CD4-positive, alpha-beta T cell (primary cell): ENCODE measurements at places on chromosomes 7 and 10. TPM values are rescaled to one million over a fixed set of nuclear protein-coding genes. Genes with fewer than 3 reads are reported as not detected.
A peak's percentile ranks its signal among the peaks of the same experiment; 100 is the strongest.

Gene NRCAM
- 7.0 TPM for total RNA-seq

Gene HMX2
- not detected for total RNA-seq

DNA sequence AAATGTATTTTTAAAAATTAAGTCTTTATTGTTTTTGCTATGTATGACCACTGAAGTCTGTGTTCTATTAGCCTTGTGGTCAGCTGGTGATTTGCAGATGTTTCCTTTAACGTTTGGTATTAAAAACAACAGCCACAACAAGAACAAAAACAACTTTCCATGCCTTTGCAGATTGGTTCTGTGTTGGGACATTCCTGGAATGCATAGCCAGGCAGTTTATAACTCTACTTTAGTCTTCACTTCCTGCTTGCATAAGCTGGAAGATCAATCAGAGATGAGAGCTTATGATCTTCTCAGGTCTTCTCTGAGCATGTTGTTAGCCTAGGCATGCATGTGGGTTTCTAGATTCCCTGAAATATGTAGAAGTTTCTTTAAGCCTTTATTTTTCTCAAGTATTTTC is 58.9 kb upstream of the SEMA3C start:
- no peaks in the 10 kb centered on the region for H3K36me3 ChIP-seq
- no peaks in the 10 kb centered on the region for H3K4me1 ChIP-seq
- H3K27me3 ChIP-seq, result no peaks in the 10 kb centered on the region
- H3K4me3 ChIP-seq, result no peak overlapping the region
- no peak for DNase-seq
- H3K27ac ChIP-seq, result no peak overlapping the region

- H3K27ac ChIP-seq, result no peak overlapping the region
- H3K4me3 ChIP-seq, result no peak overlapping the region
- H3K36me3 ChIP-seq, result no peaks in the 10 kb centered on the region
- H3K27me3 ChIP-seq, result no peaks in the 10 kb centered on the region
- no peaks in the 10 kb centered on the region for H3K4me1 ChIP-seq
These were observed 35.8 kb upstream of the COBL start for GRCh38 chr7:51352174-51353100.

GRCh38 chr10:114172216-114172615 is 1.8 kb downstream of the CCDC186 start:
- H3K4me1 ChIP-seq, result peaks cover 5% of the 10 kb centered on the region
- DNase-seq, result peak; percentile 13
- H3K27ac ChIP-seq, result no peak overlapping the region
- peaks cover 5% of the 10 kb centered on the region for H3K36me3 ChIP-seq
- peak overlapping the region; percentile 79 for H3K4me3 ChIP-seq
- no peaks in the 10 kb centered on the region for H3K27me3 ChIP-seq
